ENCODE measurements at places on chromosomes 5 and 9.

DNA sequence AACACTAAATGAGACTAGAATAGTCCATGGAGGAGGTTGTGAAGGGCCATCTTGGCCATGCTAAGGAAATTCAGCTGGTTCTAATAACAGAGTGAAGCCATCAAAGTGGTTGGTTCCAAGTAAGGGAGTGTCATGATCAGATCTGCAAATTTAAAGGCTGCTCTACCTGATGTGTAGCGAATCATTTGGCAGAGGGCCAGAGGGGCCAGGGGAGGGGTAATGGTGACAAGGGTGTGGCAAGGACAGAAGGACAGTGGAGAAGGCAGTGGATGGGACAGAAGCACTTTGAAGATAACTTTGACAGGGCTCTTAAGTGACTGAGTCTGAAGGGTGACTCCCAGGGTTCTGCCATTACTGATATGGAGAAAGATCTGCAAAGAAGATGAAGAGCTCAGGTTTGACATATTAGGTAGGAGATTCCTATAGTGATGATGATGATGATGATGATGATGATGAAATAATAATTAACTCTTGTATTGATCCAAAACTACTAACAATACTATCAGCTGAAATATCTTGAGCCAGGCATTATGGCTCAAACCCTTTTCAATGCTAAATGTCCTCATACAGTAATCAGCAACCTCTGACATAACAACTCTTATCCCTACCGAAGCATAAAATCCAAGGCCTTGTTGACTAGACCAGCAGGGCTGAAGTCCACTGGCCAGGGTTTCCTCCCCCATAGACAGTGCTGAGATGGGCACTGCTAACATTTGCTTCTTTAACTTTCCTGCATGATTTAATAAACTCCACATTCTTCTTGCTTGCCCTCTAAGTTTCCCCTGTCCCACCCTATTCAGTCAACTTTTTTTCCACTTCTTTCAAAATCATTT is 20.0 kb downstream of the KIAA1191 start:
- DNase-seq = no peak

DNA sequence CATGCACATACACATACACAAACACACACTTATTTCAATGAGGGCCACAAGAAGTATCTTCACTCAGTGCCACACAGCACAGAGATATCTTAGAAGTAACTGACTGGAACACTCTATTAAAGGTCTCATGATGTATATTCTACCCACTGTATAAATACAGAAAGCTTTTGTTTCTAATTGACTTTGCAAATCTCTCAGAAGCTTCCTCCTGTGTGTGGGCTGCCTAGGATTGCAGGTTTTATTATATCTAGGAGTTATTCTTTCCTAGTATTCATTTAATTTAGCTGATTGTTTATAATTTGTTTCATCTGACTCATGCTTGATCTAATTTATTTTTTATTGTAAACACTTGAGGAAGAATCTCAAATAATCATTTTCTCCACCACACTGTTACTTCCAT is 262.4 kb upstream of the ACTBL2 start:
- no peak for DNase-seq

DNA sequence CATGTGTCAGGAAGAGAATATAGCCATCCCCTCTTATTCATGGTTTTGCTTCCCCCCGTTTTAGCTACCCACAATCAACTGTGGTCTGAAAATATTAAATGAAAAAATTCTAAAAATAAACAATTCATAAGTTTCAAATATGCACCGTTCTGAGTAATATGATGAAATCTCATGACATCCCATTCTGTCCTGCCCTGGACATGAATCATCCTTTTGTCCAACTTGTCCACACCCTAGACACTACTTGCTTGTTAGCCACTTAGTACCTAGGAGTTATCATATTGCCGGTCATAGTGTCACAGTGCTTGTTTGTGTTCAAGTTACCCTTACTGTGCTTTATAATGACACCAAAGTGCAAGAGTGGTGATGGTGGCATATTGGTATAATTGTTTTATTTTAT is 113.5 kb downstream of the CAAP1 start:
- DNase-seq = no peak

- DNase-seq = no peak
These were observed 28.1 kb upstream of the LRRTM2 start for GRCh38 chr5:138903130-138903775.

GRCh38 chr9:136394312-136395019 is 5.5 kb downstream of the SNAPC4 start:
- DNase-seq = no peak

- no peak for DNase-seq
These were observed 23.5 kb upstream of the ATG10 start for GRCh38 chr5:81948349-81948748.

DNA sequence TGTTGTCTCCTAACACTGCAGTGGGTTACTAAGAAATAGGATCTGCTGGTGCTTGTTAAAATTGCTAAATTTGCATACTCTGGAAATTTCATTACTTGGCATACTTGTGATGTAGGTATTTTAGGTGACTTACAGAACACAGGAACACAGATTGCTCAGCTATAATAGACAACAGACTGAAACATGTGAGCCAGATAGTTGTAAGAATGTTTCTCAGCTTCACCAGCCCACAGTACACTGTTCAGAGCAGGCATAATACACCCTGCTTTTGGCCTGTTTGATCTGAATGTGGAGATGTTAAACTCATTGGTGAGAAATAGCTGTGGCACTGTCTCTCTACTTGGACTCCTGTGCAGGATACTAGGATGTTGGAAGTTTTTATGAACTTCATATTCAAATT is 275.7 kb downstream of the CSNK1G3 start:
- no peak for DNase-seq

DNA sequence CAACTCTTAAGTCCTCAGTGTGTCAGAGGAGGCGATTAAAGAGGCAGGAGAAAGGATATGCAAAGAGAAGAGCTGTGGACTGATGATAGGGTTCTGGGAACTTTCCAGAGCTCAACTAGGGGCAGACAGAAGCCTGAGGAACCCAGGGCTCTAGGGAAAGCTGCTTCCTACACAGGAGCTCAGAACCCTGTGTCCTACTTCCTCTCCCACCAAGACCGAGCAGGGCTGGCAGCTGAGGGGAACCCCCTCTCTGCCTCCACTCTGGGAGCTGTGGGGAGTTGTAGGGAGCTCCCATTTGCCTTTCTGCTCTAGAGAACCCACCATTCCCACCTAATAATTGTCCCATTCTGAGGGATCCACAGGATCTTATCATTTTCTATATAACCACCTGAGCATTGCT is 674.3 kb downstream of the ACTL7B start:
- no peak for DNase-seq

- no peak for DNase-seq
These were observed 51.1 kb downstream of the AHRR start for GRCh38 chr5:372556-372995.

DNA sequence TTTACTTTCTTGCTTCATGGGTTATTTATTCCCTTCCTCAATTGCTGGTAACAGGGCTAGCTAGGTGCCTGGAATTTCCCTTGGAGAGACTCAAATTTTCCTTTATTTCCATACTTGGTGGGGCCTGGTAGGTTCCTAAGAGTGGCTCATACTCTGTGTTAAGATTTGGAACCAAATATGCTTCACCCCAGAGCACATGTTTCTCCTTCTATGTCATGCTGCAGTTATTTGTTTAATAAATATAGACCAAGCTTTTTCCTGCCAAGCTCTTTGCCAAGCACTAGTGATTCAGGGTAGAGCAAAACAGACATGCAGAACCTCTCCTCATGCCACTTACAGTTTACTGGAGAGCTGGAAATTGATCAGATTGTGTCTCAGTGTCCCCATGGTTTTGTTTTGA is 290.3 kb upstream of the SGCD start:
- no peak for DNase-seq

GRCh38 chr5:20832204-20833080 is 844.4 kb upstream of the CDH18 start:
- DNase-seq = no peak

- no peak for DNase-seq
These were observed 10.4 kb downstream of the SNX2 start for GRCh38 chr5:122785294-122785693.

- no peak for DNase-seq
These were observed 998.9 kb upstream of the CDH6 start for GRCh38 chr5:30194595-30194994.

DNA sequence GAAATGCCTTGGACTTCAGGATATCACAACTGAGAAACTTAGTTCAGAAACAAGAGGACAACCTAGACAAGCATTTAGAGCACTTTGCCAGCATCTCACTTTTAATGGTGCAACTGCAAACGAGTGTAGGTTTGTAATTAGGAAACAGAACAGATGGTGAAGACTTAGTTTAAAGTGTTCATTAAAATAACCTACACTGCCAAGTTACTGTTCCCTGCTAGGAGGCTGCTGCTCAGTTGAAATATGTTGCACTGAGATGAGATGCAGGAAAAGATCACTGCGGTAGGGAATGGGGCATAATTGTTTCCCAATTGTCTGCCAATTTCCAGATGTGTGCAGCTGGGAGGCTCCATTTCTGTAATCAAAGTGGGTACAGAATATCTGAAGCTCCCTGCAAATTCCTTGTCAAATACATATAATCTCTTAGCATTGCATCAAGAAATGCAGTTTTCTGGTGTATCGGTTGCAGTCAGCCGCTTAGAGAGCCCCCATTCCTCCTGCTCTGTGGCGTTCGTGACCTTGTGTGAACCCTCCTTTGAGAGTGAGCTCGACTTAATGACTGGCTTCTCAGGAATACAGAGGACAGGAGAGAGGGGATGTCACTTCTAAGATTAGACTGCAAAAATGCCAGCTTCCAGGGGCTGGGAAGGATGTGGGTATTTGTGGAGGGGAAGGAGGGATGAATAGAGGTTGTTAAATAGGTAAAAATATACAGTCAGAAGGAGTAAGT is 448.9 kb downstream of the MED10 start:
- no peak for DNase-seq

- no peak for DNase-seq
These were observed 307.3 kb downstream of the MLLT3 start for GRCh38 chr9:20314981-20315380.

GRCh38 chr5:31763424-31763823 is 124.5 kb downstream of the PDZD2 start:
- no peak for DNase-seq

DNA sequence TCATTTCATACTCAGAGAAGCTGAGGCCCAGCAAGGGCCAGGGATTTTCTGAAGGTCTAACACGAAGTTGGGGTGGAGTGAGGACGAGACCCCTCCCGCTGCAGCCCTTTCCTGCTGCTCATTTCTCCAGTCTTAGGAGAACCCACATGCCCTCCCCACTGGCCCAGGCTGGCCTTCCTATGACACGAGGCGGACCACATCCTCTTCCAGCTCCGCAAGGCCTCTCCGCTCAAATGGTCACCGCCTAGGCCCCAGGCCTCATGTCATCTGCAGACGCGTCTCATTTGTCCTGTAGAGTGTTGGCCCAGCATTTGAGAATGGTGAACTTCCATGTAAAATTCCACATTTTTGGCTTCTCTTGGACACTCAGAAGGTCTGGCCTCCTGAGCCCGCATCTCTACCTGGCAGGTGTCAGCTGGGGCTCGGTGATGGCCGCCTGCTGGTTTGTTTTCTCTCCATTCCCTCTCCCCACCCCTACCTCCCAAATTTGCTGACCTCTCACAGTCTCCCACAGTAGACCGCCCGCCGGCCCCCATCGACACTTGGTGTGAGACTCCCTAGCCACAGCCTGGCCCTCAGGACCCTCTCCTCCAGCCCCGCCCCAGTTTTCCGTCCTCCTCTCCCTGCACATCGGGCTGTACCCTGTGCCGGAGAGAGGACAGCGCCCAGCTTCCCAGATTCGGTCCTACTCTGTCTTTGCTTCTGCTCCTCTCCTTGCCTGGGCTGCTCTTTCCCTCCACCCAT is 51.7 kb downstream of the ERGIC1 start:
- DNase-seq = no peak

DNA sequence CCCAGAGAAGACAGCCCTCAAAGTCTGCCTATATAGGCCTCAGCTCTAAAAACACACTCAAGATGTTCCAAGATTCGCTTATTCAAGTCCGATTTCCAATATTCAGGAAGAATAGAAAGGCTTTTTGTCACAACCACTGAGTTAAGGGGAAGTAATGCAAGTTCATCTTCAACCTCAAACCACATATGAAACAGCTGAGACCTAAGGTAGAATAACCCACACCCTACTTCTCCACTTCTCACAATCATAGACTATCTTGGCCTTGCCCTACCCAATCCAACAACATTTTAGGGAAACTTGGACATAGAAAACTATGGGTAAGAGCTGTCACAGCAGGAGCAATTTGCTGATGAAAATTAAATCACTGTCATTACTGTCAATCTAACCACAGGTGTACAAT is 152.0 kb upstream of the LRRTM2 start:
- DNase-seq = no peak

DNA sequence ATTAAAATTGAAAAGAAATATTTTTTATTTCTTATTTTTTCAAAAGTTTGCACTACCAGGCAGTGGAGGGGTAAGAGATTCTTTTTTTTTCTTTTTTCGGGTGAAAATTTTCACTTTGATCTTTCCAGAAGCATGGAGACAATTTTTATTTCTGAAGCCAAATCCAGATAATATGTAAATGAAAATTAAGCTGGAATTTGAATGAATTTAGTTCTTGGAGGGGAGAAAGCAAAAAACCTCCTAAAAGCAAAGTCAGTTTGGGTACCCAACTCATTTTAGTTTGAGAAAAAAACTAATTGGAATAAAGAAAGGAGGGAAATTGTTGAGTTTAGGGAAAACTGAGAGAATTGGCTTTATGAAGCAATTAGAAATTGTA is 872 bp downstream of the ZNF618 start:
- DNase-seq = no peak

DNA sequence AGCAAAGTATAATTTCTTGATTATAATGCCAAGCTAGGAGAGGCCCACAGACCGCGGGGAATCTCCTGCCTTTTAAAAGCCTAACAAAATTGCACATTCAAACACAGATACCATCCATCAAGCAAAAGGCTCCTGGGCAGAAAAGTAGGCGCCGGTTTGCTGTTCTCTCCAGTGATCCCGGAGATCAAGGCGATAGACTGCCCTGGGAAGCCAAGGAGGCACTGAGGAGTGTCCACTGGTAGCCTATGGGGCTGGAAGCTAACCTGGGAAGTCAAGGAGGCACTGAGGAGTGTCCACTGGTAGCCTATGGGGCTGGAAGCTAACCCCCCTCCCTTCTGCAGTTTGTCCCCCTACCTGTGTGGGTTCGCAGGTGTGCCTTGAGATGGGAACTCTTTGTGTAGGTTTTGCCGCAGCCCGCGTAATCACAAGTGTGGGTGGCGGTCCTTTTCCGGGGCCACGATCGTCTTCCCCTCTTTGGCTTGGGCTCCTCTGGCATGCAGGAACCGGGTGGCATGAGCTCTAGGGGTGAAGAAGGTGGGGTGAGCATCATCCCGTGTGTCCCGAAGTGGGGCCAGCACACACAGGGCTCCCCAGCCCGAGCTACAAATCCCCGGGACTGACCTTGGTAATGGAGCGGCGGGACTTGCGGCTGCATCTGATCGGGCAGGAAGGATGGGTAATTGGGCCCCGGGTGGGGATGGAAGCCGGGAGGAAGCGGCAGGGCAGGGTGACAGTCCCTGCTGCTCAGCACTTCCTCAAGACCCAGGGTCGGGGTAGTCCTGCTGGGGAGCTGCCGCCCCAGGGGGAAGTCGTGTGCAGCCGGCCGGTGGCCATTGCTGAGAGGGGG is 2.7 kb downstream of the KLF4 start:
- DNase-seq = no peak

GRCh38 chr5:14221732-14222131 is 78.6 kb downstream of the TRIO start:
- DNase-seq = no peak

- no peak for DNase-seq
These were observed 268.8 kb upstream of the NREP start for GRCh38 chr5:112025757-112026156.

Measured in stimulated activated CD4-positive, alpha-beta T cell treated with anti-CD3 and anti-CD28 coated beads, Interleukin-2, amount 100 ng/mL, for 48 hours (primary cell).